ENCODE measurements at places on chromosomes 16 and 17.

DNA sequence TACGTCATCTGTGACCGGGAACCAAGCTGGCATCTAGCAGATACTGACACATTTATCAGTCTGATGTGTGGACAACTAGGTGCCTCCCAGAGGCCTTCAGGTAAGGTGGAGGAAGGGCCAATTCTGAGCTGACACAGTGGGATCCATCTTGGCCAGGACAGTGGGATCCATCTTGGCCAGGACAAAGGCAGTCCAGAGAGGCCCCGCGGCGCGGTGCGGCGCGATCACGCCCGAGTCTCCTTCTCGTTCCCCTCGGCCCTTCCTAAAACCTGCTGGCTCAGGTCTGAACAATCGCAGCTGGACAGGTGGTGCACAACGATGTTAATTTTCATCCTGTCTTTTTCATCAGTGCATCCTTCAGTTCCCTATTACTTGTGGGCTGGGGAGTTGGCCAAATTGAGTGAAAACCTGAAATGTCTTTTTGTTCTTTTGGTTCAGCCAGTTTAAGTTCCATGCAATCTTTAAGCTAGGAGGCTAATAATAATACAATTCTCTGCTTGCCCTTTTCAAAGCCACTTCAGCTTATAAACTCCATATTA, 486 bp upstream of the WSB1 start:
- no peak for DNase-seq

DNA sequence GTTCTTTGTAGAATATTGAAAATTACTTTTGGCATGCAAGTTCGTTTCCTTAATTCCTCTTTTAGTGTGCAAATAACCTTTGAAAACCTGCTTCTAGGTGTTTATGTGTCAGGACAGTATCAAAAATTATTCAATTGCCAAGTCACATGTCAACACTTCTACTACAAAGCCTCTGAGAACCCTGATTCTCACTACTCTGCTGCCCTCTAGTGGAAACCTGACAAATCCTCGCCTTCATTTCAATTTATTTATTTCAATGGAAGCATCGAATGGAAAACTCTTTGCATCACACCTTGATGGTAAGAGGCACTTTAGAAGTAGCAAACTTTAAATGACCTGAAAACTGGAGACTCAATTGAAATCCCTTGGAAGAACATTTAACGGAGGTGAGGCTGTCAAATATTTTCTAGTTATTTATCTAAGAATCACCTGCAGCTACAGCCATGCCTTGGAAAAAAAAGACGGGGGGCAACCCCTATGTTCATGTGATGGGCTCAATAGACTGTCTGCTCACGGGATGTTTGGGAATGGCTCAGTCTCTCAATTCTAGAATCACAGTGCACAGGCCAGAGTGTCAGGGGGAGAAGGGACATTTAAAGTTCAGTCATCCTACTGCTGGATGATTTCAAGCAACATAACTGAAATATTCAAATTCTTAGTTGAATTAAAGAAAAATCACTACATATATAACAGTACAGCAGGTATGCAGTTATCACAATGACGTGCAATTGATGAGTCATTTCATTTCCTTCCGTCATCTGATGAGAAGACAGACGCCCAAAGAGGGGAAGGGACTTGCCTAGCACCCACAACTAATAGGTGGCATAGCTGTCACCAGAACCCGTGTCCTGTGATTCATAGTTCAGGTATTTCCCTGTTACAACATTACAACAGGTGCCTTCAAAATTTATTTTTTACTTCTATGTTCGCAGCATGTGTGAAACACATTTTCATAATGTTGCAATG, 563.9 kb downstream of the TOX3 start:
- peak; percentile 51 for DNase-seq

DNA sequence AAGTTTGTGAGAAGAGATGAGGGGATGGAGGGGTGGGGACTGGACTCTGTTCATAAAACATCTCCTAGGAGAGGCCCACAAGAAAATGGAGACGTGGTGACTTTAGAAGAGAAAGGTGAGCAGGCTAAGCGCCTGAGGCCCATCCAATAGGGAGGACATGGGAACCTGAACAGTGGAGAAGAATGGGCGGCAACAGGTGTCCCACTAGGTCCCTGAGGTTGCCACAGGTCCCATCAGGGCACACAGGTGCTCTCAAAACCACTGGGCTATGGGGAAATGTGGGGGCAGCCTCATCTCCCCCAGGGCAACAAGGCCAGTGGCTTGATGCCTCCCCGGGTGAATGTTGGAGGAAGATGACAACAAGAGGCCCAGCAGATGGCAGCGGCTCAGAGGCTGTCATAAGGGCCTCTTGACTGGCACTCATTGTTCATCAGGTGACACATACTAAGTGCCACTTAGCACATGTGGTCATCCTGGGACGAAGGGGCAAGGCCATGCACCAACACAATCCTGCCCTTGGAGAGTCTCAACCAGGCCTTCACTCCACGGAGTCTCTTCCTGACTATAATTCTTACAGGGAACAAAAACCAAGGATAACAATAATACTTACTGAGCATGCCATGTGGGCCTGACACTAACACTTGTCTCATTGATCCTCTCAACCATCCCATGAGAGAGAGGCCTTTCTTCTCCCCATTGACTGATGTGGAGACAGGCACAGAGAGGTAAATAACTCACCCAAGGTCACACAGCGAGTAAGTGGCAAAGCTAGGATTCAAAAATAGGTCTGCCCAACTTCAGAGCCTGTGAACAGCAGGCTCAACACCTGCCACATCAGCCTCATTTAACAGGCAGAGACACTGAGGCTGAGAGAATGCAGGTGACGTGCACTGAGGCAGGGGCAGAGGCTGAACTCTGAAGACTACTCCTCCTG, 38.0 kb downstream of the CUEDC1 start:
- no peak for DNase-seq

DNA sequence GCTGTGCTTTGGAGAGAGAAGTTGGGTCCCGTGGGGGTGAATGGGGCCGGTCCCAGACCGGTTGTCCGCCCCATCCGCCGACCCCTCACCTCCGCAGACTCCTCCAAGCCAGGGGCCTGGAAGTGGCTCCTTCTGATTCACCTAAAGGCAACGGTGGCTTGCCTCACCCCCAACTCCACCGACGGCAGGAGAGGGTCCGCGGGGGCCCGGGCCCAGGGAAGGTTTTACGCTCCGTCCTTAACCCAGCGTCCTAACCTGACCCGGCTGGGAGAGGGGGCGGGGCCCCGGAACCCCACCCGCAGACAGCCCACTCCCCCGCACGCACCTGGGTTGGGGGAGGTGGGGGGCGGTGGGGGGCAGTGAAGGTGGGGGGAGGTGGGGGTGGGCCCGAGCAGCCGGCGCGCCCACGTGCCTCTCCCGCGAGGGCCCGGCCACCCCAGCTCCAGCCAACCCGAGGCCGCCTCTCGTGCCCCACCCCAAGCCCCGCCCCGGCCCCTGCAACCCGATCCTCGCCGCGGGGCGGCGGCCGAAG, 12.7 kb upstream of the CD300A start:
- DNase-seq, result peak; percentile 88

GRCh38 chr17:9676084-9676483, 30.8 kb downstream of the USP43 start:
- DNase-seq, result no peak

- DNase-seq, result no peak
Measured at GRCh38 chr17:59561042-59561441, 4.4 kb upstream of the DHX40 start.

DNA sequence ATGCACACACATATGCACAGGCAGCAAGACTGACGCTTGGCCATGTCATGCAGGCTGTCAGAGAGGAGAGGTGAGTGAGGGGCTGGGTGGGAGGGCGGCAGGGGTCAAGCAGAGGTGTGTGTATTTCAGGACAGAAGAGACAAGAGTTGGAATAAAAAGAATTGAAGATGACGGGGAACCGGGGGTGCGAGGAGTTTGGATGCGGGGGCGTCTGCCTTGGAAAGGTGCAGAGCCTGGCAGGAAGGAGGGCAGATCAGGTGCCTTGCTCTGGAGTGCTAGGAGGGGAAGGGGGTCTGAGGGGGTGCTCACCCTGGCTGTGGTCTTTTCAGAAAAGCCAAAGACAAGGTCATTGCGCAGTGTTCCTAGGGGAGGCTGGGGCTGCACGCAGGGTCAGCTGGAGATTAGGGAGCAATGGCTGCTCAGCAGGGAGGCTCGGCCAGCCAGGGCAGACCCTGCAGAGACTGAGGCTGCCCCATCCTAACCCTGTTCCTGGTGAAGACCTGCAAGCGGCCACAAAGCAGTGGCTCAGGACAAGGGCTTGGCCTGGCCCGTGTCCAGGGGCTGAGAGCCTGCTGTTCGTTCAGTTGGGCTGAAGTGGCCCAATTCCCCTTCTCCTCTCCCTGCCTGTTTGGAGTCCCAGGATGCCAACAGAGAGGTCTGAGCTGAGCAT, 23.7 kb upstream of the CBX4 start:
- no peak for DNase-seq
